ENCODE measurements at places on chromosomes 13 and 19. TPM values are rescaled to one million over a fixed set of nuclear protein-coding genes. Genes with fewer than 3 reads are reported as not detected.

Gene PINLYP
- 0.52 TPM for total RNA-seq

Gene RNF113B
- not detected for total RNA-seq

Gene ZAR1L
- total RNA-seq, result not detected

Gene RASGRP4
- 1.6 TPM for total RNA-seq

Gene KLK15
- total RNA-seq, result not detected

Gene EPSTI1
- 44.0 TPM for total RNA-seq

Gene C19orf85
- total RNA-seq, result not detected

Gene NOTCH3
- total RNA-seq, result 0.05 TPM
